ENCODE measurements at places on chromosomes 2 and 18. TPM values are rescaled to one million over a fixed set of nuclear protein-coding genes. Genes with fewer than 3 reads are reported as not detected.

- H3K4me1 ChIP-seq, result no peaks in the 10 kb centered on the region
- no peak overlapping the region for H3K4me3 ChIP-seq
- peaks cover 3% of the 10 kb centered on the region for H3K36me3 ChIP-seq
- DNase-seq, result no peak
- H3K27ac ChIP-seq, result no peak overlapping the region
- no peaks in the 10 kb centered on the region for H3K27me3 ChIP-seq
Observed at GRCh38 chr2:98102878-98103277, 15.9 kb downstream of the VWA3B start.

EML6 gene
- 0.64 TPM for total RNA-seq

GRCh38 chr2:104582471-104582870 lies 271.4 kb upstream of the POU3F3 start:
- no peaks in the 10 kb centered on the region for H3K4me1 ChIP-seq
- no peaks in the 10 kb centered on the region for H3K36me3 ChIP-seq
- H3K27me3 ChIP-seq, result no peaks in the 10 kb centered on the region
- no peak overlapping the region for H3K4me3 ChIP-seq

WDR75 gene
- total RNA-seq, result 70.6 TPM

- no peaks in the 10 kb centered on the region for H3K27me3 ChIP-seq
- no peak overlapping the region for H3K27ac ChIP-seq
- no peak for DNase-seq
- no peaks in the 10 kb centered on the region for H3K4me1 ChIP-seq
- H3K36me3 ChIP-seq, result no peaks in the 10 kb centered on the region
Observed at GRCh38 chr2:236799391-236800026, 229.9 kb downstream of the ACKR3 start.

All from H9 (cell line).